Mesenchymal stem cell (in vitro differentiated cells and primary cell): ENCODE measurements at places on chromosomes 6 and 20.

DNA sequence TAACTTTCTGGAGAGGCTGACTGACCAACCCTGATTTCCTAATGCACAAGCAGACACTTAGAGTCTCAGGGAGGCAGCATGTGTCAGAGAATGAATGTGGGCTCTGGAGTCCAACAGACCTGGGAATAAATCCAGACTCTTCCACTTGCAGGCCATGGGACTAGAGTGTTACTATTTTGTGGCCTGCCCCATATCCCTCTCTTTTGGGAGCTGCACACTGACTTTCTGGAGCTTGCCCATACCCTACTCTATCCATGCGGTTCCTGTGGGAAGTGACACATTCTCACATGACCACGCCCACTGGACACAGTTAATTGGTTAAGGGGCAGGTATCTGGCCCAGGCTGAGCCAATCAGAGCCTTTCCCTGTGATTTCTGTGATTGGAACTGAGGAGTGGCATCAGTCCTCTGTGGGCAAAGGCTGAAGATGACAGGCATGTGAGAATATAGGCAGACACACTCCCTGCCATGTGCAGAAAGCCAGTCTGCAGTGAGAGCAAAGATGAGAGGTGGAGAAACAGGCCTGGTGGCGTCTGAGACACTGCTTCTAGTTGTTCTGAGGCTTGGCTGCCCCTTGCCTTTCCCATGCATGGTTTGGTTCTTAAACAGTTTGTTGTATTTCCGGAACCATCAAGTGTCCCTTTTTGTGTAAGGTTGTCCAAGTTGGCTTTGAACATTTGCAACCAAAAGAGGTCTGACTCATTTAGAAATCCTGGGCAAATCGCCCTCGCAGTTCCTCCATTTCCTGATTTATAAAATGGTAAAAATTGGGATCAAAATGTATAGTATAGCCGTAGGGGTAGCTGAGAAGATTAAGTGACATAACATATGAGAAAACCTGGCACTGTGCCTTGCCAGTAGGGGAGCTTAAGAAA is 125.6 kb downstream of the CDC5L start:
- H3K4me3 ChIP-seq: no peak overlapping the region
- H3K36me3 ChIP-seq: no peaks in the 10 kb centered on the region
- H3K4me1 ChIP-seq: no peaks in the 10 kb centered on the region
- no peak overlapping the region for H3K27ac ChIP-seq
- no peak for DNase-seq

DNA sequence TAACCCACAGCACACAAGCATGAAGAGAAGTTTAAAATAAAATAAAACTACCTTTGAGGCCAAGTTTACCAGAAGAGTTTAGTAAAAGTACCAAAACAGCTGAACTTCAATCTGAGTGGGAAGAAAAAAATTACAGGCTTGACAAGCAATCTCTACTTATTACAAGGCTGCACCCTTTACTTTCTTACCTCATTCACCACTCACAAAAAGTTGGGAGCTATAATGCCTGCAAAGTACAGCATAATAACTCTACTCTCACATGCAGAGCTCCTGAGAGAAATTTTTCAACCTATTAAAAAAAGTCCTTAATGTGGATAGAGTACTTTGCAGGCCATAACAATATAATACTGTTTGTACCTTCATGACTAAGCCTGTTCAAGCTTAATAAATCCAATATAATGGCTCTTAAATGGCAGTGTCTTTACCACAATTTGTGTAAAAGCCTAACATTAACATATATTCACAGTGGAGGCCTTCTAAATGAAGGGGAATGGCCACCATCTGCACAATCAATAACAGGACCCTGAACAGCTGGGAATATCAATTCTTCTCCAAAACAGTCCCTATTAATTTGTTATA is 103.1 kb downstream of the DST start:
- peaks cover 24% of the 10 kb centered on the region for H3K36me3 ChIP-seq
- H3K4me3 ChIP-seq: no peak overlapping the region
- H3K27ac ChIP-seq: no peak overlapping the region

DNA sequence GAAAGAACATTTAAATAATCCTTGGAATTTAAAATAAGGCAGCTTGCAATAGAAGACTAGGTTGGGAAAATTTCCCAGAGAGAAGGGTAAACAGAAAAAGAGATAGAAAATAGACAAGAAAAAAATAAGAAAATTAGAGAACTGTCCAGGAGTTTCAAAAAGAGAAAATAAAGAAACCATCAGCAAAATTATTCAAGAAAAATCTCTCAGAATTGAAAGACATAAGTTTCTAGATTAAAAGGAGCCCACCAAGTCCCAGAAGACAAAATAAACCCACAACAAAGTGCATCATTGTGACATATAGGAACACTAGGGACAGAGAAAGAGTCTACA is 88.6 kb upstream of the CDYL start:
- no peak for DNase-seq
- H3K27me3 ChIP-seq: no peaks in the 10 kb centered on the region
- H3K36me3 ChIP-seq: no peaks in the 10 kb centered on the region
- no peaks in the 10 kb centered on the region for H3K4me1 ChIP-seq

DNA sequence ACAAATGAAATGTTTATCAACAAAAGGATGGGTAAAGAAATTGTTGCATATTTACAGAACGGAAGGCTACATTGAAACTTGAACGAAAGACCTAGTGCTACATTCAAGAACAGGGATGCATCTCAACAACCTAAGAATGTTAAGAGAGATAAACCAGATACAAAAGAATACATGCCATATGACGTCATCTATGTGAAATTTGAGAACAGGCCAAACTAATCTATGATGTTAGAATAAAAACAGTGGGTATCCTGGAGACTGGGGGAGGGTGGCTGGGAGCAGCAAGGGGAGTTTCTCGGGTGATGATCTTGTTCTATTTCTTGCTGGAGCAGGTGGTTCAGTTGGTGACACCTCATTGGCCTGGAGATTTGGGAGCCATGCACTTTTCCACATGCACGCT is 81.5 kb downstream of the SULF2 start:
- H3K27me3 ChIP-seq: peaks cover 3% of the 10 kb centered on the region
- peaks cover 5% of the 10 kb centered on the region for H3K36me3 ChIP-seq
- DNase-seq: peak; percentile 41
- no peak overlapping the region for H3K4me3 ChIP-seq

GRCh38 chr20:18506744-18507143 is 996 bp upstream of the SEC23B start:
- H3K27me3 ChIP-seq: no peaks in the 10 kb centered on the region
- H3K4me3 ChIP-seq: no peak overlapping the region
- DNase-seq: peak; percentile 11
- peaks cover 6% of the 10 kb centered on the region for H3K4me1 ChIP-seq
- H3K27ac ChIP-seq: no peak overlapping the region

GRCh38 chr6:4008324-4009047 is 70.5 kb downstream of the FAM217A start:
- no peak overlapping the region for H3K27ac ChIP-seq
- H3K27me3 ChIP-seq: no peaks in the 10 kb centered on the region
- H3K4me1 ChIP-seq: peaks cover 3% of the 10 kb centered on the region
- peak; percentile 91 for DNase-seq
- H3K36me3 ChIP-seq: peaks cover 2% of the 10 kb centered on the region
- H3K4me3 ChIP-seq: no peak overlapping the region

GRCh38 chr6:166777096-166777630 is 150.1 kb upstream of the RPS6KA2 start:
- peaks cover 10% of the 10 kb centered on the region for H3K27me3 ChIP-seq
- no peak overlapping the region for H3K27ac ChIP-seq
- no peaks in the 10 kb centered on the region for H3K36me3 ChIP-seq
- H3K4me3 ChIP-seq: no peak overlapping the region
- no peaks in the 10 kb centered on the region for H3K4me1 ChIP-seq

DNA sequence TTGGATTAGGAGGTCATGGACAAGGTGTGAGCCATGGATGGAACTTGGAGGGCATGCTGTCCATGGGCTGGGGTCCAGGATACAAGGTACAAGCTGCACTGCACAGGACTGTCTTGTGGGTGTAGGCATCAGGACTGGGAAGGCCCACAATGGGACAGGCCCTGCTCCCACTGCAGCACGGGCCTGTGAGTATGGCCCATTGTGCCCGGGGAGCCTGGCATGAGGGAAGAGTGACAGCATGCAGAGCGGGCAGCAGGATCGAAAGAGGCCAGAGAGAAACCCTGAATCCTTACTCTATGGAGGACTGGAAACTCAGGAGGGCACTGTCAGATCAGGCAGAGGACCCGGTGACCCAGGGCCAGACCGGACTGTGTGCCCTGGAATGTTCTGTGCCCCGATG is 211.3 kb downstream of the PREX1 start:
- H3K4me3 ChIP-seq: no peak overlapping the region
- H3K27ac ChIP-seq: no peak overlapping the region
- H3K36me3 ChIP-seq: peaks cover 3% of the 10 kb centered on the region

GRCh38 chr6:34237316-34237721 is 646 bp downstream of the HMGA1 start:
- no peak for DNase-seq
- peaks cover 34% of the 10 kb centered on the region for H3K4me1 ChIP-seq
- no peak overlapping the region for H3K27ac ChIP-seq
- peak overlapping the region; percentile 86 for H3K4me3 ChIP-seq
- peaks cover 27% of the 10 kb centered on the region for H3K36me3 ChIP-seq

DNA sequence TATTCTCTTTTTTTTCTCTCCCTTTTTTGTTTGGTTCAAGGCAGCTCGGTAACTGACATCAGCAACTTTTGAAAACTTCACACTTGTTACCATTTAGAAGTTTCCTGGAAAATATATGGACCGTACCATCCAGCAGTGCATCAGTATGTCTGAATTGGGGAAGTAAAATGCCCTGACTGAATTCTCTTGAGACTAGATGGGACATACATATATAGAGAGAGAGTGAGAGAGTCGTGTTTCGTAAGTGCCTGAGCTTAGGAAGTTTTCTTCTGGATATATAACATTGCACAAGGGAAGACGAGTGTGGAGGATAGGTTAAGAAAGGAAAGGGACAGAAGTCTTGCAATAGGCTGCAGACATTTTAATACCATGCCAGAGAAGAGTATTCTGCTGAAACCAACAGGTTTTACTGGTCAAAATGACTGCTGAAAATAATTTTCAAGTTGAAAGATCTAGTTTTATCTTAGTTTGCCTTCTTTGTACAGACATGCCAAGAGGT is 10.6 kb downstream of the HEY2 start:
- no peak for DNase-seq
- no peak overlapping the region for H3K27ac ChIP-seq
- H3K27me3 ChIP-seq: no peaks in the 10 kb centered on the region
- H3K4me1 ChIP-seq: no peaks in the 10 kb centered on the region
- H3K4me3 ChIP-seq: no peak overlapping the region

GRCh38 chr20:38275815-38276550 is 15.4 kb upstream of the KIAA1755 start:
- DNase-seq: peak; percentile 96
- H3K36me3 ChIP-seq: no peaks in the 10 kb centered on the region
- peak overlapping the region; percentile 39 for H3K27ac ChIP-seq
- H3K4me1 ChIP-seq: peaks cover 19% of the 10 kb centered on the region
- no peak overlapping the region for H3K4me3 ChIP-seq

DNA sequence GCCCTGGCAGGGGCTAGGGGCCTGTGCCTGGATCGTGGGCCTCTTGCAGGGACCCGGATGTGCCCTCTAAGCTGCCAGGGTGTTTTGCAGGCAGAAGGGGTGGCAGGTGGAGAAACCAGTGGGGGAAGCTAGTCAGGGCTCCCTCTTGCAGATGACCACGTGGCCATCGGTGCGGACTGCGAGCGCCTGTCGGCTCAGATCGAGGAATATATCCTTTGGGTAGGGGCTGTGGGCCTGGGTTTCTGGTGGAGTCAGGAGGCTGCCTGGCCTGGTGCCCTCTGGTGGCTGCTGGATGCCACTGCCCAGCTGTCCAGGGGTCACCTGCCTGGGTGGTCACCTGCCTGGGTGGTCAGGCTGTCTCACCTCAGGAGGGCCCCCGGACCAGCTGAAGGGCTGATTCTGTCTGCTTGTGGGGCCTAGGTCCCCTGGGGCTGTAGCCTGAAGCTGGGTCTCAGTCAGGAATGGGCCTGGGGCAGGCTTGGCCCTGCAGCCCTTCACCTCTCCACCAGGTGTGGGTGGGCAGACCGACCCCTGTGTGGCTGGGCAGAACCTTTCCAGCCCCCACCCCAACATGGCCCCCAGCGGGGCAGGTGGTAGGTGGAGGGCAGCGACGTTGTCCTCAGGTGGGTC is 6.7 kb downstream of the TCEA2 start:
- no peak for DNase-seq
- no peak overlapping the region for H3K27ac ChIP-seq
- no peak overlapping the region for H3K4me3 ChIP-seq
- H3K36me3 ChIP-seq: peaks cover 17% of the 10 kb centered on the region

DNA sequence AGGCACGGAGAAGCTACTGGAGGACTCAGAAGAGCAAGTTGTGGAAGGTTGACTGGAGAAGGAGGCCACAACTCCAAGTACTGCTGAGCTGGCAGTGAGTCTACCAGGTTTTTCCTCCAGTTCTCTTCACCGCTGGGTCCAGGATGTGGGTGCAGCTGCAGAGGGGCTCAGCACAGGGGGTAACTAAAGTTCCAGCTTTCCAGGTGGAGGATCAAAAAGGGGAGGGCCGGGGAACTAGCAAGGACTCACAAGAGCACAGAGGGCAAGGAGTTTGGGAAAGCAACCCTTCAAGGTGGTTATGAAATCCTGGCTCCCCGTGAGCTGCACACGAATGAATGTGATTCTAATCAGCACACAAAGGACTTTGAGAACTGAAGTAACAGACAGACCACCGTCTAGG is 194.2 kb upstream of the GMDS start:
- DNase-seq: no peak
- no peaks in the 10 kb centered on the region for H3K36me3 ChIP-seq
- no peak overlapping the region for H3K27ac ChIP-seq
- no peaks in the 10 kb centered on the region for H3K27me3 ChIP-seq
- peaks cover 5% of the 10 kb centered on the region for H3K4me1 ChIP-seq

GRCh38 chr20:16293590-16293989 is 279.7 kb downstream of the KIF16B start:
- H3K4me3 ChIP-seq: no peak overlapping the region
- H3K36me3 ChIP-seq: no peaks in the 10 kb centered on the region
- H3K27ac ChIP-seq: no peak overlapping the region
- peak; percentile 14 for DNase-seq

DNA sequence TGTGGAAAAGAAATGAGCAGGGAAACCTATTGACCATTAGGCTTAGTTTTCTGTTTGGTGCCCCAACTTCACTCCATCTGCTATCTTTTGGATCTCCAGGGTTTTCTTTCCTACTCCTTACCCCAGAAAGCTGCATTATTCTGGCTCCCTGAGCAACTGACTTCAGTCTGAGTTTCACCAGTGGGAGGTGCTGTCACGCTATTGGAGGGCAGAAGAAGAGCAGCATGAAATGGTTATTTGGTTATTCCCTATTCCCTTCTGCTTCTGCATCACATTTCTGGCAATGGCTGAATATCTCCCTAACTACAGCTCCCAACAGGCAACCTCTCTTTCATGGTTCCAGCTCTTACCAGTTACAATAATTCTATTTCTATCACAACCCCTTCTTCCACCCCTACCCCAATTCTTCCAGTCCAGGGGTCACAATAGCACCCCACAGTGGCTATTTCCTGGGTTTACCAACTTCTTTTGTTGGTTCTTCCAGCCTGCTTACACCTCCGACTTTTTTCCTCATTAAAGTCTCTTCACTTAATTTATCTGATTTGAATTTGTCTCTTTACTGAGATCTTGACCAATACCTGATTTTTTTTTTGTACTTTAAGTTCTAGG is 311.5 kb downstream of the PLCB1 start:
- no peak overlapping the region for H3K27ac ChIP-seq
- DNase-seq: no peak
- H3K4me3 ChIP-seq: no peak overlapping the region
- H3K27me3 ChIP-seq: no peaks in the 10 kb centered on the region
- no peaks in the 10 kb centered on the region for H3K4me1 ChIP-seq
- H3K36me3 ChIP-seq: no peaks in the 10 kb centered on the region

GRCh38 chr6:157167837-157168236 is 155.5 kb downstream of the TMEM242 start:
- no peak for DNase-seq
- no peak overlapping the region for H3K27ac ChIP-seq
- peaks cover 26% of the 10 kb centered on the region for H3K36me3 ChIP-seq
- H3K4me3 ChIP-seq: no peak overlapping the region
